ENCODE measurements at places on chromosomes 7 and 10. TPM values are rescaled to one million over a fixed set of nuclear protein-coding genes. Genes with fewer than 3 reads are reported as not detected.

STRIP2 gene
- total RNA-seq: 15.2 TPM

DNA sequence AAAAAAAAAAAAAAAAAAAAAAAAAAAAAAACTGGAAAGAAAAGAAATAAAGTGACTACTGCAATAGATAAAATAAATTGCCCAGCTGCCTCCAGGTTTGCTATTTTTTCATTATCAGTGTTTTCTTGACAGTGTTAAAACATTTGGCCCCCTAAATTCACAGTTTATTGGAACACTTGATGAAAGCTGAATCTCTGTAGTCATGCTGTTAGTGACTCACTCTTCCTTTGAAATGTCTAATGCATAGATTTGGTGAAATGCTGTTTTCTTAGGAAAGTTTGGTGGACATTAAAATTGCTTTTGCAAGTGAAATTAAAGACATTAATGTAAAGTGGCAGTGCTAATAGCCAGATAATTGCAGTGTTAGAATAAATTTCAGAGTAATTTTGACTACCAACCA lies 785.2 kb downstream of the NRG3 start:
- peak; percentile 47 for DNase-seq

PPP1R3A gene
- total RNA-seq: not detected

- peak; percentile 37 for DNase-seq
These were observed 128.4 kb upstream of the BTBD16 start for GRCh38 chr10:122142641-122143237.

DNA sequence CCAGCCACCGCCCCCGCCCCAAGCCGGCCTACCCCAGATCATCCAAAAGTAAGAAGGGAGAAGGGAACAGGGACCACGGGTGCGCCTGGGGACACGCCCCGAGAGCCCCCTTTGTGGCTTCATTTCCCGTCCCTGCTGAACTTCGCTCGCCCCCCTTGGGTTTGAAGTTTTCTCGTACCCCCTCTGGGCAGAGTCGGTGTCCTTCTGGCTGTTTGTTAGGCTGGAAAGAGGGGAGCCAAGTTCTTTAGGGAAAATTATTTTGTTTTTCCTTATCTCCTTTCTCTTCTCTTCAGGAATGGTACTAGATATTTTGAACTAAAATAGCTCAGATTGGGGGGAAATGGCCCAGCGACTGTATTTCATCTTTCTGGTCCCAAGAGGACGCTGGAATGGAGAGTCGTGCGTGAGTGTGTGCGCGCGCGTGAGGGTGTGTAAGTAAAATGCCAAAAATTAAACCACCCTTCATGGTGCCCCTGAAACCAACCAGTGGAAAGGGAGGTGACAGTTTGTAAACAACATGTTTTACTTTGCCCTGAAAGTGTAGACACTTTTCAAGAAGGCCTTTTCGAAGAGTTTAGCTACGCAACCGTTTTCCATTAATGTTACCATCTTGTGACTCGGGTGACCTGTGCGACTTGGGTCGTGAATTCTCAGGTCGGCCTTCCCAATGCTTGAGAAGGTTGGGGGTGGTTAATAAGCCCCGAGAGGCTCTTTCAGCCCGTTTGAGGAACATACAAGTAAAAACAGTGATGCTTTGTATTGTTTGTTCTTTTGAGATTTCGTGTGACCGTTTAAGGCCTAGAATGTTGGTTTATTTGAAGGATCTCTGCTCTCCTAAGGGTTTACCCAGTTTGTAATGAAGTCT lies 694 bp downstream of the RBM20 start:
- DNase-seq: no peak

DNA sequence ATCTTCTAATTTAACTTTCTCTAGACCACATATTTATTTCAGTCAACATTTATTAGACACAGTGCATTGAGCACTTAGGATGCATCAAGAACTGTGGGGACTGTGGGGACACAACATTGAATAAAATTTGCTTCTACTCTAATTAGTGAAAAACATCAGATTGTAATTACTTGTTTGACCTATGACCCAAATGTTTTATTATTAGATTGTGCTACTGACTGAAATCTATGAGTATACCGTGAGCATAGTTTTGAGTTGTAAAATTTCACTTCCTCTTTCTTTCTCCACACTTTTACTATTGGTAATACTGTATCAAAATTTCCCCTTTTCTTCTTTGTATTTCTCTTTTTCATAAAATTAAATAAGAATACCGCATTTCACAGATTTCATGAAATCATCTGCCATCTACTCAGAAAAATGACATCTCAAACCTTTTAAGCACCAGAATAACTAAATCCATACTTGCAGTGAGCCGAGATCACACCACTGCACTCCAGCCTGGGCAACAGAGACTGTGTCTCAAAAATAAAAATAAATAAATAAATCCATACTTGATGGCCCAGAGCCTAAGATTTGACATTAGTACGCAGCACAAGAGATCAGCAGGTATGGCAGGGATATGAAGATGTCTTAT lies 25.4 kb upstream of the INPP5F start:
- DNase-seq: no peak

All from HT1080 (cell line).